ENCODE measurements at places on chromosomes 1 and 21.

DNA sequence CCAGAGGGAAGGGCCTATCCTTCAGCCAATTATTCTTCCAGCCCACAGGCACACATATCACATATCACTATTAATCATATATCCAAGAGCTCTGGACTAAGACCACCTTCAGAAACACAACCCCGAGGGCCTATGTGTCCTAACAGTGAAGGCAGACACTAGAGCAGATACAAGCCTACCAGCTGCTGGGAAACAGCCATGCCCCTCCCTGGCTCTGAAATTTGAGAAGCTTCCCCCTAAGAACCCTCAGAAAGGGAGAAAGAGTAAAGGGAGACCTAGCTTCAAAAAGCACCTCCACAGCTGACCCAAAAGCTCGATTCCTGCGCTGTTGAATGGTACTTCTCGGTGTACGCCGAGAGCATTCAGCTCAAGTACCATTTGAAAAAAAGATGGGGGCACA, 17.4 kb downstream of the CNN3 start:
- no peak for DNase-seq

GRCh38 chr1:235015291-235015985, 113.2 kb downstream of the TOMM20 start:
- DNase-seq, result no peak

GRCh38 chr1:193102662-193103061, 2.6 kb downstream of the GLRX2 start:
- no peak for DNase-seq

DNA sequence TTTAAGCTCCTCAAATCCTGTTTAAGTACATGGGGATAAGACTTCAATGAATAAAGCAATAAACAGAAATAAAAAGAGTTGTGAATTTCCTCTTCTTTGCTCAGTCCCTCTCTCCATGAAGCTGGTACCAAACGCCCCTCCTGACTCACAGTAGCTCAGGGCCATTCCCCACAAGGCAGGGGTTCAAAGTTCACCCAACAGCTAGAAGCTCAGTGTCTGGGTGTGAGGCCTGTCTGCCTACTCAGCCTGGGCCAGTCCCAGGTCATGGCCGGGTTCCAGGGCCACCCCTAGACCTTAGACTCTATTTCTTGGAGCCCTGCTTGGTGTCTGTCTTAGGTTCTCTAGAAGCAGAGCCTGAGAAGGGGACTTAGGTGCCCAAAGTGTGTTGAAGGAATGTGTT, 251.5 kb downstream of the GRIK3 start:
- DNase-seq, result no peak

GRCh38 chr1:95126846-95127245, 9.7 kb downstream of the TLCD4 start:
- DNase-seq, result no peak

DNA sequence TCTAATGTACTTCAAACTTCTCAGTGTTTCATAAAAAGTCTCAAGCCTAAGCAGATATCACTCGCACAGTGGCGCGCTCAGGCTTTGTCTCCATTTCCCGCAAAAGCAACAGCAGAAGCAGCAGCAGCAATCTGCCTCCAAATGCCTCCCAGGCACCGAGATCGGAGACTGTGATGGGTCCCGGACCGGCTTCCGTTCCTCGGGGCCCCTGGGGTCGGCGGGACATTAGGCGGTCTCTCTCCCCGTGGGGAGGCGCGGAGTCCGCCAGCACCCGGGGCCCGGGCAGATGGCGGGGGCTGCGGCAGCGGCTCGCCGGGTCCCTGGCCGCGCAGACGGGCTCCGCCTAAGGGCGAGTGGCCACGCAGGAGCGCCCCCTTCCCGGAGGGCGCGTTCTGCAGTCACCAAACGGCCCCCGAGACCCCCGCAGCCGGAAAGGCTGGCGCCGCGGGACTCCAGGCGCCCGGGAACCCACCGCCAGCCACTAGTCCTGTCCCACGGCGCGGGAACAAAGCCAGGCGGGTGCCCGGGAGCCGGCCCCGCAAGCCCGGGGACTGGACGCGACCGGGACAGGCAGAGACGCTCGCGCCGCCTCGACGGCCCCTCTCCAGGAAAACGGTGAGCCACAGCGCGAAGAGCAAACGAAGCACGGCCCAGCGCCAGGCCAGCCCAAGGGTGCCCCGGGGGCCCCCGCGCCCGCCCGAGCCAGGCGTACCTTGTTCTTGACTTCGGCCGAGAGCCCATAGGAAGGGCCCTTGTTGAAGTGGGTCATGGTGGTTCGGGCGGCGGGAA, 590 bp downstream of the CNN3 start:
- no peak for DNase-seq

DNA sequence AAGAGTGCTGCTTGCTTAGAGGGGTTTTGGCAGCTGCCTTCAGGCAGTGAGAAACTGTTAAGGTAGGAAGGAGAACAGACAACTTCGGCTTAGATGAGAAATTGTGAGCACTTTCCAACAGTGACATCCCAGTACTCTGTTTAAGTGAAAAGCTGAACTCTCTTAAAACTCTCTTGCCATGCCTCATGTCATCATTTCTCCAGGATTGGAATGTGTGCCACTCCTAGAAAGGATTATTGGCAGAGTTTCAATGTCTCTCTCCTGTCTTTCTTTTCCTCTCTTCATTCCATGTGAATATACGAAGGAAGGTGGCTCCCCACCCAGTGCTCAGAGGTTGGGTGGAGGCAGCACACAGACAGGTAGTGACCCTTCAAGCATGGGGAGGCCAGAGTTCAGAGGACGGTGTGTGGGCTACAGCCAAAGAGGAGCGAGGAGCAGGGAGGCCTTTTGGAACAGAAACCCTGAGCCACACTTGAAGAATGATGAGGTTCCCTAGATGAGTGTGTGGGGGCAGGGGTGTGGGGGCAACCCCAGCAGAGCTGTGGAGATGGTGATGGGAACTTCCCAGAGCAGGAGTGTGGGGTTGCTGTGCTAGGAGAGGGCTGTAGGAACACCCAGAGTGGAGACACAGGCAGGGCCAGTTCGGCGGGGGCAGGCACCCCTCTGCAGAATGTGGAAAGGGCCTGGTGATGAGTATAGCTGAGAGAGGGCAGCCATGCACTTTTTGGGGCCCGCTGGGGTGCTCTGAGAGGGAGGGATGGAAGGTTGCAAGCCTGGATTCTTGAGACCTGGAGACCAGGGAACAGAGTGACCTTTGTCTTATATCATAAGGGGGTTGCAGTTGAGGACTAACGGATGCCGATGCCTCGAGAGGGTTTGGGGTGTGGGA, 58.8 kb downstream of the GALNT2 start:
- no peak for DNase-seq

GRCh38 chr1:193411714-193412113, 225.3 kb upstream of the B3GALT2 start:
- no peak for DNase-seq

DNA sequence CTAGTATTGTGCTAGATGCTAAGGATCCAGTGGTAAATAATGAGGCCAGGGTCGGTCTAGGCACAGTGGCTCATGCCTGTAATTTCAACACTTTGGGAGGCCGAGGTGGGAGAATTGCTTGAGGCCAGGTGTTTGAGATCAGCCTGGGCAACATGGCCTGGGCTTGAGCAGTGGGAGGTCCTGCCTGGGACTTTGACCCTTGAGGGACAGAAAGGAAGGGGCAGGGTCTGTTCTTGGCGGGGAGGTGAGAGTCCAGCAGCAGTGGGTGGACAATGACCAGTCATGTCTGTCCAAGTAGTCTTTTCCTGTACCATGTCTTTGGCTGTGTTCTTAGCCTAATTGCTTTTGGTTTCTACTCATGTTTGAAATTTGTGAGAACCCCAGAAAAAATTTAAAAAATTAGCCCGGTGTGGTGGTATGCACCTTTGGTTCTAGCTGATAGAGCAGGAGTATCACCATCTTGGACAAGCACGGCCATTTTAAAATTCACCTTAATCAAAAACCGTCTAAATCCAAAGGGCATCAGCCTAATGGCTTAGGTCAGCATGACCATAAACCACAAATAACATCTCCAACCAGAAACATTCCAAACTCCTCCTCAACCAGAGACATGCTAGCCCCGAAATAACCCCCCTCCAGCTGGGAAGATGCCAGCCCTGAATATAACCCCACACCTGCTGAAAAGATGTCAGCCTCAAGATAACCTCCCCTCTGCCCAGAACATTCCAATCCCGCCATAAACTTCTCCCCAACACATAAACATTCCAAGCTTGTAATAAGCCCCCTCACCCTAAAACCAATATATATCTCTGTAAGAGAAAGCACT, 6.8 kb upstream of the AK2 start:
- no peak for DNase-seq

- DNase-seq, result no peak
These were observed 94.0 kb downstream of the LACTBL1 start for GRCh38 chr1:22878626-22879025.

- DNase-seq, result peak; percentile 90
These were observed 480.6 kb downstream of the CAMTA1 start for GRCh38 chr1:7265771-7266371.

DNA sequence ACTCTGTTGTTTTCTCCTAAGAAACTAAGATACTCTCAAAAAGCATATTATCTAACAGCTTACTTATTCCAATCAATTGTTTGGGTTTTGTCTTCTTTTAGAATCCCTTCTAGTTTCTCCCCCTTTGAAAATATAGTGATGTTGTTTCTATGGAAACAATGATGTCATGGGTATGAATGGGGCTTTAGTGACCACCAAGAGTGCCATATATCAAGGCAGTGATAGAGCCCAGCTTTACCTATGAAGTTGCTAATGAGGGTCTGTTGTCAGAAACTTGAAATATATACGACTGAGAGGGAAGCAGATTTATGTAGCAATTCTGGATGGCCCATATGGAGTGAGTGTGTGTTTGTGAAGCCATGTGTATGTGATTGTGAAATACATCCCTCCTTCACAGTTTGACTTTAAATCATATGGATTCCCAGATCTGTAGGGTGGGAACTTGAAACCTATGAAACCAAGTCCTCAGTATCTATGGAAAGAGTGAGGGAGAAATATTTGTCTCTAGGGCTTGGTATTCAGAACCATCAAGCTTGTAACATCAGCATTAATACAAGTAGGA, 116.7 kb downstream of the SPATA46 start:
- no peak for DNase-seq

GRCh38 chr1:18922319-18922726, 20.0 kb upstream of the ALDH4A1 start:
- DNase-seq, result peak; percentile 72

DNA sequence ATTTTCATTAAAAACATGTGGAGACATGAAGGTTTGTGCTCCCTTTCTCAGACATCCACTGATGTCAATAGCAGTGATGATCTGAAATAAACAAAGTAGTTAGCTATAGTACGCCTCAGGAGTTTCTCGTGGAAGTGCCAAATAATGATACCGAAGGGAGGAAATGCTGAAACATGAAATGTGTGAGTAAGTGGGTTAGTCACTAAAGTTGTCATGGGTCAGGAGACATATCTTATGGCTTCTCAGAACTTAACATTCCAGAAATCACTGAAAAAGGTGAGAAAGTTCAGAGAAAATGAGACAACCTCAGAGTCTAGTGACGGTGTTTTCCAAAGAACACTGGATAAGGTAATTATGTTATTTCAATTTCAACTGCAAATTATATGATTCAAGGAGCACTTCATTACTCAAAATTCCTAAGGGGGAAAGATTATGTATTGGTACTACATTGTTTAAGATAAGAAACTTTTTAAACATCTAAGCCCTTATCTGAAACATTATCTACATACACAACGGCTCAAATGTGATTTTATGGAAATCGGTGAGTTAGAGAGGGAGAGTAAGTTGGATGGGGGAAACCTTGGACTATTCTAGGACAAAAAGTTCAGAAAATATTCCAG, 20.6 kb downstream of the NIBAN1 start:
- peak; percentile 92 for DNase-seq

- peak; percentile 68 for DNase-seq
These were observed 78.0 kb downstream of the STUM start for GRCh38 chr1:226626577-226626956.

GRCh38 chr21:45087022-45087823, 12.8 kb downstream of the ADARB1 start:
- DNase-seq, result no peak

GRCh38 chr1:198498881-198499280, 41.6 kb downstream of the ATP6V1G3 start:
- DNase-seq, result no peak

DNA sequence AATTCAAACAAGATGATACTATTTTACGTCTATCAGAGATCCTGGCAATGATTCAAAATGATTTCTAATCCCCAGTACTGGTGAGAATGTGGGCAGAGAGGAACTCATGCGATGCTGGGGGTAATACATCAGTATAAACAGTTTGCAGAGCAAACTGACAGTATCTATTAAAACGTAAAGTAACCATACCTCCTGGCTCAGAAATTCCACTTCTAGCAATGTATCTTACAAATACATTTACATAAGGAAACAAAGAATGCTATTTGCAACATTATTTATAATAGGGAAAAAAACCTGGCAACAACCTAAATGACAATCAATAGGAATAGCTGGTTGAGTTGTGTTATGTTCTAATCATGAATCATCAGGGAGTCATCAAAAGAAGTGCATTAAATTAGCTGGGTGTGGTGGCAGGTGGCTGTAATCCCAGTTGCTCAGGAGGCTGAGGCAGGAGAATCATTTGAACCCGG, 15.9 kb downstream of the RCAN1 start:
- peak; percentile 46 for DNase-seq

- no peak for DNase-seq
These were observed 661.8 kb downstream of the MATN1 start for GRCh38 chr1:30061292-30062220.

GRCh38 chr1:42949312-42950115, 9.2 kb downstream of the SLC2A1 start:
- no peak for DNase-seq

DNA sequence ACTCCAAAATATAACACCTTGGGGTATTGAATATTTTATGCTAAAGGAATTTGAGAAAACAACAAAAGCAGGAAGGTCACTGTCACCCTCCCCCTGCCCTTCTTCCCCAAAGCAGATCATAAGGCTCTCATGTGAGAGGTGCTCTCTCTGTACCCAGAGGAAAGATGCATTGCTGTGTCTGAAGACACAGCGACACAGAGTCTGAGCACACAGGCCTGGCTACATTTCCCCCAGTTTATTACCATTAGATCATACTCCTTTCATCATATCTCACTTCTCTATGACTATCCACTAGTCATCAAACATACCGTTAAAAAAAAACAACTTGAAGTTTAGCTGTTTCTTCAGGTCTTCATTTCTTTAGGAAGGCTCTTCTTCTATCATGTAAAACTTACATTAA, 127.1 kb downstream of the PPIAL4G start:
- no peak for DNase-seq

- no peak for DNase-seq
These were observed 4.2 kb downstream of the CADM3 start for GRCh38 chr1:159175571-159175970.

GRCh38 chr21:17848228-17848627, 29.1 kb upstream of the C21orf91 start:
- peak; percentile 98 for DNase-seq

DNA sequence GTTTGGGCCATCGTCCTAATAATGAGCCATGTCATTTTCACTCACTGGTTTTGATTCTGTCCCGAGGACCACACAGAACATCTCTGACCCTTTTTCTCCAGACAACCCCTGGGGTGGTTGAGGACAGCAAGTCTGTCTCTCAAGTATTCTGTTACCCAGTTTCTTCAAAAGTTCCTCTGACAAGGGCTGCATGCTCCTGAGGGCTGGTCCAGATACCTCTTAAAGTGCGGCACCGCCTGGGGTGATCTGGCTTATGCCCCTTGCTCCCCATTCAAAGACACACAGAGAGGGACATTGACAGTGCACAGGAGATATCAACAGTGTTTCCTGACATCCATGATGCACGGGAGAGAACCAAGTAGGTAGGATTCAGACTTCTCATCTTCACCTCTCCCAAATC, 132.9 kb upstream of the EDN2 start:
- DNase-seq, result no peak
